ENCODE measurements at places on chromosomes 1 and 21.

GRCh38 chr21:44919913-44920693 is 596 bp downstream of the ITGB2 start:
- peak; percentile 6 for ATAC-seq

GRCh38 chr1:218953386-218953785 is 220.3 kb upstream of the LYPLAL1 start:
- no peak for ATAC-seq

DNA sequence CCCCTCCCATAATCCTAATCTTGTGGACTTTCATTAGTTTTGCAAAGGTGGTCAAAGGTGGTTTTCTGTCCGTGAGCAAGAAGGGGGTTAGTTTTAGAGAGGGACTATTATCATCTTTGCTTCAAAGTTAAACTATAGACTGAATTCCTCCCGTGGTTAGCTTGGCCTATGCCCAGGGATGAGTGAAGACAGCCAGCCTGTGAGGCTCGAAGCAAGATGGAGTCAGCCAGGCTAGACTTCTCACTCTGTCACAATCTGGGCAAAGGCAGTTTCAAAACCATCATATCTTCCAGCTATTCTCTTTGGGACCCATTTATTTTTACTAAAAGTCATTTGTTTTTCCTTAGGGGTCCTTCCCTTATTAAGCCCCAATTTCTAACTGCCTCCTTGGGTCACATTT is 12.9 kb upstream of the ENO1 start:
- ATAC-seq = no peak

- ATAC-seq = no peak
These were observed 39.8 kb downstream of the TGFBR3 start for GRCh38 chr1:91846007-91846638.
